Forelimb muscle (tissue), 1 donor: ENCODE measurements at places on chromosomes 4 and X.

DNA sequence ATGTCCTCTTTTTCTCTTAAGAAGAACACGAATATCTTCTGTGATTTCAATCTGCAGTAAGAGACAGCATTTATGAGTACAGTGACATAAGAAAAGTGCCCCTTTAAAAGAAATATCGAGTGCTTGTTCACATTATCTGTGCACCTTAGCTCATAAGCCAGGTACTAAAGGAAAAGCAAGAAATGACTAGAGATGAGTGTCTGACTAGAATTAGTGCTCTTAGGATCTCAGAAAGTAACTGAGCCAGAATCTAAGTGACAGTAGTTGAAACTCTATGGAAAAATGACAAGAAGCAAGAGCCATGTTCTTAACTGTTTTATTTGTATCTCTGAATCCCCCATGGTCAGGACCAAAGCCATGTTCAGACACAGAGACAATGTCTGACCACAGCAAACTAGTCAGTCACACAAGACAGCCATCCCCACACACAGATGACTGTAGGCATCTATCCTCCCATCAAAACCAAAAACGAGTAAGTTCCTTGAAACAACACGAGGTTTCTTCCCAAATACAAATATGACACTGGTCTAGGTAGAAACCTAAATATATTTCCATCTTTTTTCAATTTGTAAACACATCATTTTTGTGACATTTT lies 36.8 kb downstream of the ACSL4 start:
- DNase-seq, result no peak

- DNase-seq, result no peak
Observed at GRCh38 chr4:109383823-109384222, 49.8 kb upstream of the SEC24B start.

DNA sequence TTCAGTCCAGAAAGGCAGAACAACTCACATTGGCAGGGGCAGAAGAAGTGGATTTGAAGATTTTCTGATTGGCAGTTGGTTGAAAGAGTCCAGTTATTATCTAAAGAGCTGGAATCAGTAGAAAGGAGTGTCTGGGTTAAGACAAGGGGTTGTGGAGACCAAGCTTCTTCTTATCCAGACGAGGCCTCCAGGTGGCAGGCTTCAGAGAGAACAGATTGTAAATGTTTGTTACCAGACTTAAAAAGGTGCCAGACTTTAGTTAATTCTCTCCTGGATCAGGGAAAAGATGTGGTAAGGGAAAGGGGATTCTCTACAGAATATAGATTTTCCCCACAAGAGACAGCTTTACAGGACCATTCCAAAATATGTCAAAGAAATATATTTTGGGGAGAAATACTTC lies 36.7 kb upstream of the TLR3 start:
- no peak for DNase-seq

DNA sequence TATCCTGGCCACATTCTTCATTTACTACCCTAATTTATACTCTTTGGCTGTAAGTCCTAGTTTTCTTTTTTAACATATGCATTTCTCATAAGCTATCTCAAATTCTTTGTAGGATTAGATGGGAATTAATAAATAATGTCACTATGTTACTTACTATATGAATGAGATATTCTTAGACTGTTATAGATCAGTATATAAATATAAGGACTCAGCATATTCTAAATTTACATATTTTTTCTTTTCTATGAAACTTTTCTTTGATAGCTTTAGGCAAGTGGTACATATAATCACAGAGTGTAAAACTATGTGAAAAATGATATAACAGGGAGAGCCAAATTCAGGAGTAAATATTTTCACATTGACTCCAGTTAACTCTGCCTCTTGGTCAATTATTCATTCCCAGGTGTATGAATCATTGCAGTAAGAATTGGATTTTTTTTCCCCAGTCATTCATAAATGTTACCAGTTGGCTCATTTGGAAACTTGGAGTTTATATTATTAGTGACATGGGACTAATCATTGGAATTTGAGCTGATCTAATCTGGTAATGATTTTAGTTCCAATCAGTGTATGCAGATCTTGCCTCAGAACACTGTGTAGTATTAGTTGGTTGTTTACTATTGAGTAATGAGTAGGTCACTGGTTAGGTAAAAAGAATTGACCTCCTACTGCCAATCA lies 25.3 kb downstream of the FHIP1A start:
- no peak for DNase-seq

- DNase-seq, result no peak
Observed at GRCh38 chrX:2226906-2227656, 273.7 kb downstream of the DHRSX start.

DNA sequence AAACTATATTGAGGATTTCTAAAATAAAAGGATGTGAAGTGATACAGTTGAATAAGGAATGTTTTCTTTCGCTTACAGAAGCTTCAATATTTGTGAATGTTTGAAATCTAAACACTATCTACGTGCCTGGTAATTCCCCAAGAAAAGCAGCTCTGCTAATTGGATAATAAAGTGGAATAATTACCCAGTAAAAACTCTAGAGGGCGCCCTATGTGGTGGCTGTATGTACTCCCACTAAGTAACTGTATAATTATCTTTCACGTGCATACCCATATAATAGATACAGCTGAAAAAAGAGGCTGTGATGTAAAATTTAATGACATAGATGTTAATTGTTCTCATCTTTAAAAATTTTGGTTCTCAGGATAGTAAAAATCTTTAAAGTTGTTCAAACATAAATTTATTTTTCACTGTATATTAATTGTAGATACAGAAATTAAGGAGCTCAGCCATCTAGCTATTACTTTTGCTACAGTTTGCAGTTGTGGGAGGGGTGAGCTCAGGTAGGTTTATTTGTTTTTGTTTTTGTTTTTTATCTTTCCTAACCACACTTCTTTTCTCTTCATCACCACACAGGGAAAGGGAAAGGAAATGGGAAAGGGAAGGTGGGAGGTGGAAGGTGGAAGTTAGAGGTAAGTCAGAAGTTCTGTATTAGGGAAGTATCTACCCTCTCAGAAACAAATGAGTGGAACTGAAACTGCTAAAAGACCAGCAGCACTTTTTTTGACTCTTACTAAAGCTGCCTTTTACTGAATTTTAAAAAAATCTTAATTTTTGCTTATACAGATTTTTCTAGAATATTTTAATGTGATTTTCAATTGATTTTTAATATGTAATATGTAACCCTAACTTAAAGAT lies 151.7 kb upstream of the RPS6KA6 start:
- DNase-seq, result no peak

GRCh38 chr4:56313132-56313531 lies 74.2 kb downstream of the AASDH start:
- no peak for DNase-seq

DNA sequence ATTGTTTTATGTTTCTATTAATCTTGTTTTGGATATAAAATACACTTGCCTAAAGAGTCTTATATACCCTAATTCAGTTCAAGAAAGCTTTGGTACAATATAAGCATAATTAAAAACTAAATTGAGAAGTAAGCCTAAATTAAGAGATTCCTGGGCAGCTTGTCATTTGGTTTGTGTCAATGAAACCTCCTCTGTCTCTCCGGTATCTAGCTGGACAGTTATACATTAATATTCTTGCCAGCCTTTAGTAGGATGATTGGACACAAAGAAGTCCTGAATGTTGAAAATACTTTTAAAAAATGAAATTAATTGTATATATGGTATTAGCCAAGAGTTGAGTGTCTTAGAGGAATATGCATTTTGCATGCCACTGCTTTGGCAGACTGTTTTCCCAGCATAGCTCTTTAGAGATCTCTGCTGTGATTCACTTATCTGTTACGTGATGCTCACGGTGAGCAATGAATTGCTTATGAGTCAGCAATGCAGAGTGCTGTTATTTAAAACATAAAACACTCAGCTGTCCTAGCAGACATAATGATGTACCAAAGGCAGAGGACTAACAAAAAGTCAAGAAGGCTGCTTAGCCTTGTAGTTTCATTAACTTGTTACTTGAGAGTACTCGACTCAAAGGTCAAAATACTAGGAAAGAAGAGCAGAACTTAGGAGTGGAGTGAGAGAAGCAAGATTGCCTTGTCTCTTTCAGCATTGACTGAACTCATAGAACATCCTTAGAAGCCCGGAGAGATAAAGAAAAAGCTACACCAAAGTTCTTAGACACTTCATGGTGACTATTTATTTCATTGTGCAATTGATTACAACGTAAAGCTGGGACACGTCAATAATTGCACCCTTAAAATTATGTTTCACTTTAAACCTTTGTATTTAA lies 1296.1 kb upstream of the PCDH7 start:
- DNase-seq, result no peak

DNA sequence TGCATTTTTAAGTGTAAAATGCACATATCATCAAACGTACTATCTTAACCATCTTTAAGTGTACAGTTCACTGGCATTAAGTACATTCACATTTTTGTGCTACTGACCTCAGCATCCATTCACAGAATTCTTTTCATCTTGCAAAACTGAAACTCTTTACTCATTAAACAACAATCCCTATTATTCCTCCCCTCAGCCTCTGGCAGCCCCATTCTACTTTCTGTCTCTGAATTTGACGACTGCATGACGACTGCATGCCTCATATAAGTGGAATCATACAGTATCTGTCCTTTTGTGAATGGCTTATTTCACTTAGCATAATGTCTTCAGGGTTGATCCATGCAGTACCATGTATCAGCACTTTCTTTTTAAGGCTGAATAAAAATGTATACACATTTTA lies 38.7 kb downstream of the CNKSR2 start:
- no peak for DNase-seq

DNA sequence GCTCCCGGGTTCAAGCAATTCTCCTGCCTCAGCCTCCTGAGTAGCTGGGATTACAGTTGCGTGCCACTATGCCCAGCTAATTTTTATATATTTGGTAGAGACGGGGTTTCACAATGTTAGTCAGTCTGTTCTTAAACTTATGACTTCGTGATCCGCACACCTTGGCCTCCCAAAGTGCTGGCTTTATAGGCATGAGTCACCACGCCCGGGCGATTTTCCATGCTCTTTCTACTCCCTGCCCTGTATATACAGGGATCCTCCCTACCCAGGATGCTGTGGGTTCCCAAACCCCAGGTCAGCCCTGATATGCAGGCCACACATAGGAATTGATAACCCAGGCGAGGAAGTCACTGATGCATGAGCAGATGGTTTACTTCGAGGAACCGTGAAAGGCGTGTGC lies 31.4 kb downstream of the SSX5 start:
- DNase-seq, result no peak

GRCh38 chr4:183493246-183493645 lies 11.6 kb upstream of the ING2 start:
- no peak for DNase-seq

GRCh38 chr4:8281519-8282133 lies 12.1 kb downstream of the HTRA3 start:
- DNase-seq, result no peak

DNA sequence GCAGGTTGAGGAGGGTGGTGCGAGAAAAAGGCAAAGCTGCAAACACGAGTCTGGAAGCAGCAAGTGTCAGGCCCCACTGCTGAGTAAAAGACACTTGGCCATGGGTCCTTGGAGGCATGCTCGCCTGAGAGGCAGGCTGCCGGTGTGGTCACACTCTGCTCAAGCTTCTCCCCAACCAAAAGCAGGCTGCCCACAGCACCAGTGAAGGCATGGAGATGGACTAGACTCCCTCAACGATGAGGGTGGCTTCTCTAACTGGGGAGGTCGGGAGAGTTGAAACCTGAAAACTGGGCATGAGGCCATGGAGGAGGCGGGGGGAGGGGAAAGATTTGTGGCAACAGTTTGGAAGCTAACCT lies 86.5 kb downstream of the ATG4A start:
- no peak for DNase-seq

DNA sequence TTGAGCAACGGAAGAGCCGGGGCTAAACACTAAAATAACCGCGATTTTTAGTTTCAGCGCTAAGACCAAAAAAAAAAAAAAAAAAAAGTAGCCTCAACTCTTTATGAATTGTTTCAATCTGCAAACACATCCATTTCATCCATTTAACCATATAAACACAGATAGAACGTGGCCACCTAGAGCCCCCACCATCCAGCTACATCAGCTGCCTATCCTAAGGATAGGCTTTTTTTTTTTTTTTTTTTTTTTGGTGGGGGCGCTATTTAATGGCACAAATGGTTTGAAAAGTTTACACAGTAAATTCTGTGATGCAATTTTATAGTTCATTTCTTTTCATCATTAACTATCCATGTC lies 492 bp upstream of the HDAC8 start:
- no peak for DNase-seq

DNA sequence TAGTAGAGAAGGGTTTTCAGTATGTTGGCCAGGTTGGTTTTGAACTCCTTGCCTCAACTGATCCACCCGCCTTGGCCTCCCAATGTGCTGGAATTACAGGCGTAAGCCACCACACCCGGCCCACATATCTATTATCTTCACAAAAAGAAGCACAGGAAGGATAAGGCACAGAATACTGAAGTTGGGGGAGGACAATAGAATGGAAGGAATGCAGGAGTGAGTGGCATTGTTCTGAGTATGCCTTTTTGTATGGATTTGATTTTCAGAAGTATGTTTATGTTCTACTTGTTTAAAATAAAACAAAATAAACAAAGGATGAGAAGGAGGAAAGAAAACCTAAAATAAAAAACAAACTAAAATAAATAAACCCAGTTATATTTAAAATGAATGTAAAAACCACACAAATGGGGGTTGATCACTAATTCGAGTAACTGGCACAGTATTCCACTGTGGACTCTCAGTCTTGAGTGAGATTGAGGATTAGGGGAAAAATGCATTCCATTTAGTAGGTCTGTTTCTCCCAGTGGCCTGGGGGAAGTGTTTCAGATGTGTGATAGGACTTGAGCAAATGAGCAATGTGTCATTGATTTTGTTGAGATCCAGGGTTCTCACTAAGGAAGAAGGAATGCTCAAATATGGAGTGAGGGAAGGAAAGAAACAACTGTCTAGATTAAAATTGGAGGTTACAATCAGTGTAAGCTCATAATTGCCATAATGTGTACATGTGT lies 109.0 kb upstream of the C1QTNF7 start:
- DNase-seq, result no peak

GRCh38 chr4:123415977-123416376 lies 19.4 kb downstream of the SPRY1 start:
- no peak for DNase-seq

- DNase-seq, result no peak
Observed at GRCh38 chrX:154321594-154321993, 26.0 kb downstream of the TKTL1 start.

GRCh38 chr4:99696801-99697200 lies 39.2 kb upstream of the C4orf54 start:
- no peak for DNase-seq

GRCh38 chr4:10619220-10619619 lies 65.3 kb downstream of the CLNK start:
- no peak for DNase-seq

DNA sequence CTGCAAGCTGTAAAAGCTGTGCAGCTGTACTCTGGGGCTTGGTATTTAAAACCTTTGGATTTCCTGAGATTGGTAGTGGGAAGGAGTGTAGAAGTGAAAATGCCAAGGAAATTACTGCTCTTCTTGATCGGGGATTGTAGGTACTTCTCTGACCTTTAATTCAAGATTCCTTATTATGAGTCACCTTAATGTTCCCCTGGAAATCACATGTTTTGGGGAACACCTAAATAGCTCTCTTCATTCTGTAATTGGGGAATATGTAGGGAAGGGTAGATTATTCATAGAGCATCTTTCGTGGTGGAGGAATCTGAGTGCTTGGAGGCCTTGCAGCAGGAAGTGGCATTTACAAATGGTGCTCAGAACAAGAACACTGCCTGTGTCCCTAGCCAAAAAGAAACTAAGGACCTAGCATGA lies 137.8 kb downstream of the UCHL1 start:
- no peak for DNase-seq
